Stimulated activated CD4-positive, alpha-beta T cell treated with anti-CD3 and anti-CD28 coated beads, Interleukin-12 subunit alpha, Interleukin-12 subunit beta, amount 100 ng/mL, for 4 hours (primary cell): ENCODE measurements at places on chromosomes 16 and 17.

DNA sequence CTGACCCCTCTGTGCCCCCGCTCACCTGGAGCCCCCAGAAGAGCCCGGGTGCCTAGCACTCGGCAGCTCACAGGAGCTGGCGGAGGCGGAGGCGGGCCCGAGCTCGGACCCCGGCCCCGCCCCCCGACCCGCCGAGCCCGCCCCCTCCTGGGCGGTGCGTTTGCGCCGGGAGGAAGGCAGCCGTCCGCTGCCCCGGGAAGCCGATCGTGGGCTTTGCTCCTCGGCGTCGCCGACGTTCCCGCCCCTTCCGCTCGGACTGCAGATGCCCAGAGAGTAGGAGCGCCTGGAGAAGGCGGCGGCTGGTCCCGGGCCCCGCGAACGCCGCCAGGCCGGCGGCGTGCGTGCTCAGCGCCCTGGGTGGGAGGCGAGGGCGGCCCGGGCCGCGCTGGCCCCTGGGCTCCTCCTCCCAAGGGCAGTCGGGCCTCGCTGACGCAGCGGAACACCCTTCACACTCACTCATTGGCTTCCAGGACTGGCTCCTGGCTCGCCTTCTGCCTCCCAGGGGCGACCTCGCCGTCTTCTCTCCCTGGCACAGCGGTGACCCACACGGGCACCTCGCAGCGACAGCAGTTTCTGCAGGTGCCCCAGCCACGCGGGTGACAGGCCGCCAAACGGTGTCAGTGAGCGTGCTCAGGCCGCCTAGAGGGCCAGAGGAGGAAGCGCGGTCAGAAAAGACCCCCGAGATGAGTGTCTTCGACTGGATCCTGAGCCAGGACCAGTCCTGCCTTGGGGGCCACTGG, at the start of gene PLSCR3:
TSS of gene PLSCR3 (minus strand) at position 74 of the 740 bp plus-strand sequence. CDS start 415 bp downstream, outside the sequence.
- peak; percentile 85 for DNase-seq

DNA sequence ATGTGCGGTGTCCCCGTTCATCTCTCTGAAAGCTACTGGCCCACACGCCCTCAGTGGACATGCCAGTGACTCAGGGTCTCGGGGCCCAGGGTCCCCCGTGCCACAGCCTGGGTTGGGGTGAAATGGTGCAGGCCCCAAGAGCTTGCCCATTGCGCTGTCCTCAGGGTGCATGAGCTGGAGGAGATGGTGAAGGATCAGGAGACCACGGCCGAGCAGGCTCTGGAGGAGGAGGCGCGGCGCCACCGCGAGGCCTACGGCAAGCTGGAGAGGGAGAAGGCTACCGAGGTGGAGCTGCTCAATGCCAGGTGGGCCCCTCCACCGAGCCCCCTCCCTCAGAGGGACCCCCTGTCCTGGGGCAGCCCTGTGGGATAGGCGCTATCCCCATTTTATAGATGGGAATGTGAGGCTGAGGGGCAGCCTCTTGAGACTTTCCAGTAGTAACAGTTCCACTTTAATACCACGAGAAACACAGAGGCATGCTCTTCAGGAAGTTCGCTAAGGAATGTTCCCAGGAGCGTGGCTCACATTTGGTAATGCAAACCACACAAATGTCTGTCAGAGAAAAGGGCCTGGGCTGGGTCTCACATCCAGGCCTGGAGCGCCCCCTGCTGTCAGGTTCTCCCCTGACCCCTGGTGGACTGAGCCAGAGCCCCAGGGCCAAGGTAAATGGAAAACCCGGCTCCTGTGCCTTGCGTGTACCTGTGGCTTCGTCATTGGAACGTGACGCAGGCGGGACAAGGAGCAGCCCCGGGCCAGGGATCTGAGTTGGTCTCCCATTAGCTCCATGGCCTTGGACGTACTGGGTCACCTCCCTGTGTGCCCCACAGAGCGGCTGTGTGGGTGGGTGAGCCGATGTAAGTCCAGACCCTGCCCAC, 133.7 kb downstream of the RAB11FIP4 start:
- peak; percentile 96 for DNase-seq

- DNase-seq: no peak
These were observed 8.5 kb upstream of the PRSS22 start for GRCh38 chr16:2866431-2866830.

GRCh38 chr17:65604070-65604469, 42.6 kb upstream of the AXIN2 start:
- DNase-seq: no peak

GRCh38 chr16:22013486-22013885, 5.6 kb downstream of the MOSMO start:
- no peak for DNase-seq

DNA sequence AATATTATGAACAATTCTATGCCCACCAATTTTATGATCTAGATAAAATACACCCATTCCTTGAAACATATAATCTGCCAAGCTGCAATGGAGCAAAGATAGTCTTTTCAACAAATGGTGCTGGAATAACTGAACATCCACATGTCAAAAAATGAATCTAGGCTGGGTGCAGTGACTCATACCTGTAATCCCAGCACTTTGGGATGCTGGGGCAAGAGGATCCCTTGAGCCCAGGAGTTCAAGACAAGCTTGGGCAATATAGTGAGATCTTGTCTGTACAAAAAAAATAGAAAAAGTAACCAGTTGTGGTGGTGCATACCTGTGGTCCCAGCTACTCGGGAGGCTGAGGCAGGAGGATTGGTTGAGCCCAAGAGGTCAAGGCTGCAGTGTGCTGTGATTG, 92.5 kb downstream of the N4BP1 start:
- DNase-seq: no peak

GRCh38 chr17:10031127-10031526, 126.1 kb upstream of the RCVRN start:
- DNase-seq: no peak

DNA sequence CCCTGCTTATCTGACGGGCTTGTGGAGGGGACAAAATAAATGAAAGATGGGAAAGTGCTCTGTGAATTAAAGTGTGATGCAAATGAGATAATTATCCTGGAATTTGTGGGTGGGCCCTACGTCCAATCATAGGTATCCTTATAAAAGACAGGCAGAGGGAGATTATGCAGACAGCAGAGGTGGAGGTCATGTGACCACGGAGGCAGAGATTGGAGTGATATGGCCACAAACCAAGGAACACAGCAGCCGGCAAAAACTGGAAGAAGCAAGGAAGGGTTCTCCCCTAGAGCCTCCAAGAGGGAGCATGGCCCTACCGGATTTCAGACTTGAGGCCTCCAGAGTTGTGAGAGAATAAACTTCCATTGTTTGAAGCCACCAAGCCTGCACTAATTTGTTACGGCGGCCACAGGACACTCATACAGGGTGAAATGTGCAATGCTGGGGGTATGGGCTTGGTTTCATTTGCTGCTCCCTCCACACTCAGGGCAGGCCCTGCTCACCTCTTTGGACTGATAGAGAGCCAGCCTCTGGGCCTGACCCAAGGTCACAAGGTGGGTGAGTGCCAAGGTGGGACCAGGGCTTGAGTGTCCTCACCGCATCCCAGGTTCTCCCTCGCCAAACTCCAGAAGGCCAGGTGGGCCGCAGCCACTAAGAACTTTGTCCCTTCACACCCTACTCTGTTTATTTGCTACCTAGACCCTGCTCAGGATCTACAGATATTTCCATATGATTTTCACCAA, 149.6 kb upstream of the TNRC6C start:
- DNase-seq: no peak

DNA sequence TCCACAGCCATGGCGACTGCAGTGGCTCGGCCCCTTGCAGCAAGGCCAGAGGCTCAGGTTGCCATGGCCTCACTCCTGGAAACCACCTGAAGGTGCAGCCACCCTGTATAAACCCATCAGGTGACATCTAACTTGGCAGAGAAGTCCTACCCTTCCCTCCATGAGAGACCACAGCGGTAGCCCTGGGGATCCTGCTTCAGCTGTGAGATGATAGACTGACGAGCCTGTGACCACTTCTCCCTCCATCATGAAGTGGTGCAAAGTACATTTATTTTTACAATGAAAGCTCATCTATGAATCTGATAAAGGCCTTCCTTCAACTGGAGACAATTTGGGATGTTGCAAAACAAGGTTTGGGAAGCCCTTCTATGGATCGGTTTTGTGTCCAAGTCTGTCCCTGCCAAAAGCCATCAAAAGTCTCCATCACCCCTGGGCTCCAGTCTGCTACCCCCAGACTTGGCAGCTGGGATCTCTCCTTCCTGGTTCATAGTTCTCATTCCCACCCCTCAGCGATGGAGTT, 1.8 kb downstream of the ZACN start:
- no peak for DNase-seq

DNA sequence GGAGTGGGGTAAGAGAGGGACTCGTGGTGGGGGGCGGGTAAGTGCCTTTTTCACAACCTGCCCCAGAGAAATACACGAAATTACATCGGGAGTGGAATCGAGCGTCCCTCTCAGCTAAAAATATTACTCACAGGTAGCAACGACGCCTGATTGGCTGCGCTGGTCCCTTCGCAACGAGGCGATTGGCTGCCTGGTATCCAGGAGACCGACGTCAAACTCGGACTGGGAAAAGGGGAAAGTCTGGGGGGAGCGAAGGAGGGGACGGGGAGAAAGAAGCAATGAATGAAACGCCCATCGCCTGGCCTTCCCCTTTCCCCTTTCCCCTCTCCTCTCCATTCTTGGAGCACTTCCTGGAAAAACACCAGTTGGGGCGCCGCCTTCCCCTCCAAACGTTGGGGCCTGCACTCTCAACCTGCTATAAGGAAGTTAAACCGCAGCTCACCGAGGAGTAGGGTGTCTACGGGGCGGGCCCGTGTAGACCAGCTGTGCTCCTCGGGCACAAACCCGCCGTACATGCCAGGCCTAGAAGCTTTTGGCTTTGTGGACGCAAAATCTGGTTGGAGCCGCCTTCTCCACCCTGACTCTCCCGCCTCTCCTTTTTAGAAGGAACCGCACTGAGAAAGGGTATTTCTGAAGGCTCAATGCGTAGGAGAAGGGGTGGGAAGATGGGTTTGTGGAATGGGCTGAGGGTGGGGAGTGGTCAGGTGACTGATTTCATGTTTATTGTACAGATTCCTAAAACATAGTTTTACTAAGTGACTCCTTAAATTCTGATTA, 1.4 kb upstream of the TOB1 start:
- peak; percentile 72 for DNase-seq

- DNase-seq: no peak
These were observed 403 bp downstream of the TEPSIN start for GRCh38 chr17:81238490-81238814.

GRCh38 chr17:50946223-50946890, 80.2 kb upstream of the TOB1 start:
- no peak for DNase-seq

GRCh38 chr16:65967376-65967775, 399.1 kb upstream of the CDH5 start:
- no peak for DNase-seq

DNA sequence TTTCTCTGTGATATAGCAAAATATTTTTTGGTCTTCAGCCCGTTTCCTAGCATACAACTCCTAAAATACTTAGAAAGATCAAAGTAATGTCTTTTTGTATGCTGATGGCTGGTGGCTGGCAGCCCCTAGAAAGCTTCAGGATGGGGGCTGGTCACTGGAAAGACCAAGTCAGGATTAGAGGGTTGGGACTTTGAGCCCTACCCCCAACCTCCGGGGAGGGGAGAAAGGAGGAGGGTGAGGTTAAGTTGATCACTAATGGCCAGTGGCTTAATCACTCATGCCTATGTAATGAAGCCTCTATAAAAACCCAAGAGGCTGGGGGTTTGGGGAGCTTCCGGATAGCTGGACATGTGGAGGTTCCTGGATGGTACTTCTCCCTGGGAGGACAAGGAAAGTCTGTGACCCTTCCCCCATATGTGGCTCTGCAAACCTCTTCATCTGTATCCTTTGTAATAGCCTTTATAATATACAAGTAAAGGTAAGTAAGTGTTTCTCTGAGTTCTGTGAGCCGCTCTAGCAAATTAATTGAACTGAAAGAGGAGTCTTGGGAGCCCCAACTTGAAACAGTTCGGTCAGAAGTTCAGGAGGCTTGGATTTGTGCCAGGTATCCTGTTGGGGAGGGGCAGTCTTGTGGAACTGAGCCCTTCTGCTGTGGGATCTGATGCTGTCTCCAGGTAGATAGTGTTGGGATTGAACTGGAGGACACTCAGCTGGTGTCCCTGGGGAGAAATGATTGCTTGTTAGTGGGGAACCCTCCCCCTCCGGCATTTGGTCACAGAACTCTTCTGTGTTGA, 3.5 kb downstream of the SLC7A6 start:
- DNase-seq: no peak

DNA sequence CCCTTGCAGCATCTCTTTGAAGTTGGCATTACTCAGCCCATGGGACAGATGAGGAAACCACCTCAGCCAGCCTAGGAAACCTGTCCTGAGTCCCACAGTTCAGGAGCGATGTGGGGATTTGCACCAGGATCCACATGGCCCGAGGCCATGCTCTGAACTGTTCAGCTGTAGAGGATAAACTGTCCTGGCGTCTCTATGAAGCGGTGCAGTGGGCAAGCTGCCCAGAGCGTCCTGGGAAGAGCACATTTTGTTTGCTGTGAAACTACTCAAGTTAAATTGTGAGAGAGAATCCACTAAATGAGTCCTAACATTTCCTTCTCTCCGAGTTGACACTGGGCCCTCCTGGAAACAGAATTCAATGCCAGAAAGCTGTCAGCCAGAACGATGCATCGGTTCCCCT, 276.6 kb upstream of the TNRC6C start:
- no peak for DNase-seq

DNA sequence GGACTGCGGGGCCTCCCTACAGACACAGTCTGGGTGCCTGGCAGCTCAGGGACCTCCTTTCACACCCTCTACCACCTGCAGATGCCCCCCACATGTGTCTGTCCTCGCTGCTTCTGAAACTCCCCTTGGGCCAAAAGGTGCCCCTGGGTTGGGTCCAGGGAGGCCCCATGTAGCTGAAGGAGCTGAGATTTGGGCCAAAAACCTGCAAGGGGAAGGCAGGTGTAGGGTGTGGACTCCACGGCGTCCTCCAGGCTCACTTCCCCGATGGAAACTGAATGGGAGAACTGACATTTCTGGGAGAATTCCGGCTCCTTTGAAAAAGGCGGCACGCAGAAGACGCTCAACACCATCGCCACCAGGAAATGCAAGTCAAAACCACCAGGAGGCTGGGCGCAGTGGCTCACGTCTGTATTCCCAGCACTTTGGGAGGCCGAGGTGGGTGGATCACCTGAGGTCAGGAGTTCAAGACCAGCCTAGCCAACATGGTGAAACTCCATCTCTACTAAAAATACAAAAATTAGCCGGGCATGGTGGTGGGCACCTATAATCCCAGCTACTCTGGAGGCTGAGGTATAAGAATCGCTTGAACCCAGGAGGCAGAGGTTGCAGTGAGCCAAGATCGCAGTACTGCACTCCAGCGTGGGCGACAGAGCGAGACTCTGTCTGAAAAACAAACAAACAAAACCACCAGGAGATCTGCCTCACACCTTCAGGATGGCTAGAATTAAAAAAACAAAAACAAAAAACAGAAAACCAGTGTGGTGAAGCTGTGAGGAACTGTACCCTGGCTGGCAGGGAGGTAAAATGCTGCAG, 13.2 kb upstream of the BAIAP2 start:
- DNase-seq: no peak

- no peak for DNase-seq
These were observed 691.6 kb downstream of the WWOX start for GRCh38 chr16:78791011-78791410.

GRCh38 chr16:85999778-86000177, 100.8 kb downstream of the IRF8 start:
- DNase-seq: no peak

- no peak for DNase-seq
These were observed 18.7 kb upstream of the SSTR5 start for GRCh38 chr16:1053700-1054368.
